Peyer's patch (tissue), 4 donors: ENCODE measurements at places on chromosomes 11 and 22. TPM values are rescaled to one million over a fixed set of nuclear protein-coding genes. Genes with fewer than 3 reads are reported as not detected.

DNA sequence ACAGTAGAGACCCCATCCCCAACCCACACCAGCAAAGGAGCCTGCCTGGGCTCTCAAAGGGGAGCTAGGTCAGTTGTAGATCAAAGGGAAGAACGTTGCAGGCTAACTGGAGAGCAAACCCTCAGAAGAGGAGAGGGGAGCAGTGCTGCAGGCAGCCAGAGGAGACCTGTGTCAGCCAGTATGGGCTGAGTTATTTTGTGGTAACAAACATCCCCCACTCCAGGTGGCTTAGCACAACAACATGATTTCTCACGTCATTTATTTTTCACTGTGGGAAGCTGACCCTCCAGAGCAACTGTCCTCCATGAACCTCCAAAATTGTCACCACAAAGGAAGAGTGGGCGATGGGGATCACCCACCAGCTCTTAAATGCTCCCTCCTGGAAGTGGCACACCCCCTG is 19.8 kb upstream of the SHANK2 start:
- no peaks in the 10 kb centered on the region for H3K36me3 ChIP-seq
- H3K27ac ChIP-seq, result no peak overlapping the region
- no peak for DNase-seq
- no peaks in the 10 kb centered on the region for H3K4me1 ChIP-seq

- H3K36me3 ChIP-seq, result no peaks in the 10 kb centered on the region
- no peaks in the 10 kb centered on the region for H3K27me3 ChIP-seq
- no peak overlapping the region for H3K4me3 ChIP-seq
- DNase-seq, result no peak
- no peak overlapping the region for H3K27ac ChIP-seq
Observed at GRCh38 chr11:104609311-104610085, 288.8 kb downstream of the CASP12 start.

ANKK1 gene
- not detected for total RNA-seq

- no peak for DNase-seq
- H3K36me3 ChIP-seq, result no peaks in the 10 kb centered on the region
- H3K27ac ChIP-seq, result no peak overlapping the region
- H3K4me1 ChIP-seq, result no peaks in the 10 kb centered on the region
- no peaks in the 10 kb centered on the region for H3K27me3 ChIP-seq
- H3K4me3 ChIP-seq, result no peak overlapping the region
Observed at GRCh38 chr22:26556904-26557303, 33.0 kb downstream of the TPST2 start.

TRIM29 gene
- total RNA-seq, result 33.3 TPM

C11orf87 gene
- not detected for total RNA-seq

CYP2D6 gene
- 149 TPM for total RNA-seq

MRPL21 gene
- total RNA-seq, result 27.4 TPM

AKIP1 gene
- total RNA-seq, result 21.7 TPM

UVRAG gene
- 22.9 TPM for total RNA-seq

- no peak for DNase-seq
- H3K36me3 ChIP-seq, result no peaks in the 10 kb centered on the region
- no peaks in the 10 kb centered on the region for H3K27me3 ChIP-seq
Observed at GRCh38 chr22:30742291-30743256, 47.9 kb downstream of the OSBP2 start.

GRCh38 chr11:66333896-66334604 is 2.2 kb downstream of the RIN1 start:
- H3K4me1 ChIP-seq, result peaks cover 15% of the 10 kb centered on the region
- no peak overlapping the region for H3K4me3 ChIP-seq
- no peak overlapping the region for H3K27ac ChIP-seq
- no peaks in the 10 kb centered on the region for H3K27me3 ChIP-seq
- DNase-seq, result no peak

DNA sequence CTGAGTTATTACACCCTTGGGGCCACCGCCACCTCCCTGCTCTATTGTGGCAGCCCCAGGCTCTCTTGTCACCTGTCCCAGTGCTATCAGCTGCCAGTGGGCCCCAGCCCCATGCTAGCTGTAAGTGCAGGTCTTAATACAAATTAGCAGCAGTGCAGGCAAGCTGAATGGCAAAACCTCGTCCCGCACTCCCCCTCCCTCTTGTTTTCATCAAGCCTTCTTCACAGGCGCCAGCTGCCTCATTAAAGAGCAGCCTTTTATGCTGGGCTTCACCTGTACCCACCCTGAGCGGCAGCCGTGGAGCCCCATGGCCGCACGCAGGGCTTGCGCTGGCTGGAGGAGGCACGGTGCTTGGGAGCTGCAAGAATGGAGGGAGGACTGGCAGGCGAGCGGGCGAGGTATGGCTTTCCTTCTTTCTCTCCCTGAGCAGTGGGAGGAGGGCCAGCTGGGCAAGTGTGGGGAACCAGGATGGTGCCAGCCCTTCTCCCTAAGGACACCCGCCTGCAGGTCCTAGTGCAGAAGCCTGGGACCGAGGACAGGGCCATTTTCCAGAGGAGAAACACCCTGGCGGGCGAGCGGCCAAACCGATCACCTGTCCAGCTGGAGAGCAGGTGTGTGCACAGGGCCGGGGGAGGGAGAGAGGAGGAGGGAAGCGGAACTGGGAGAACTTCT is 70.7 kb downstream of the FLI1 start:
- H3K4me3 ChIP-seq, result no peak overlapping the region
- DNase-seq, result no peak
- no peaks in the 10 kb centered on the region for H3K4me1 ChIP-seq

DNA sequence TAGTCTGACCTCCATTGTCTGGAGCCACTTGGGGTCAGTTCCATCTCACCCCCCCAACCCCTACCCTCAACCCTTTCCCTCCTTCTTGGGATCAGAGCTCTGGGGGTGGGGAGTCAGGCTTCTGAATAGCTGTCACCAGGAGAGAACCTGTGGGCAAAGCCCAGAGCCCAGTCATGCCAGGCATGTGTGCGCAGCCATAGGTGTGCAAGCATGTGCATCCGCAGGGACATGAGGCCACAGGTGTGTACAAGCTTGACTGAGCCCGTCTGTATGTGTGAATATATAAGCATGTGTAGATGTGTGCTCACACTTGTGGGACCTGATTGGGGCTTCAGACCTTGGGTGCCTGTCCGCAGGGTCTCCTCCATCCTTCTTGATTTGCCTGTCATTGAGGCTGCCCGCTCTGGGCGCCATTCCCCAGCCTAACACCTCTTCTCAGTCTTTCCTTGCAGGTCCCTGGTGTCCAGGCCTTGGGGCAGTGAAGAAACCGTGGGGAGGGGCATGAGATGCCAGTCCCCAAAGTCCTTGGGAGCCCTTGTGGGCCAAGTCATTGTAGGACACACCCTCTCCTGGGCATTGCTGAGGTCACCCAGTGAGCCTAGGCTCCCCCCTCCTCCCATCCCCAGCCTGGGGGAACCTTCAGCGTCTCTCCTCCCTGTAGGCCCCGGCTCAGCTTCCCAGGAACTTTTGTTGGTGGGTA is 9.0 kb downstream of the ATG16L2 start:
- H3K4me1 ChIP-seq, result no peaks in the 10 kb centered on the region
- H3K4me3 ChIP-seq, result no peak overlapping the region
- peaks cover 24% of the 10 kb centered on the region for H3K36me3 ChIP-seq
- H3K27me3 ChIP-seq, result no peaks in the 10 kb centered on the region
- no peak for DNase-seq

DNA sequence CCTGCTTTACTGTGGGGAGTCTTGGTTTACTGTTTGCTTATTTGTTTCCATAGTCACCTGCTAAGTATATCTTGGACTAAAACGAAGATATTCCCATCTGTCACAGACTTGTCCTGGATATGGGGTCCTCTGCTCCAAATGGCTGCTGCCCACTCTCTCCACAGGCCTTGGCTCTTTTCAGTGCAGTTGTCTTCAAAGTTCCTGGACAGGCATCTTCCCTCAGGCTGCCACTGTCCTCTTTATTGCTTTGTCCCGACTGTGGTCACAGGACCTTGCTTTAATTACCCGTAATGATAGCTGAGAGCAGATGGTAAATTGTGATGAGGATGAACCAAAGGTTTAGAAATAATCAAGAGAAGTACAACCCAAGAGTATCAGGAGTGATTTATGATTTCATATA is 713.9 kb upstream of the CCDC179 start:
- no peaks in the 10 kb centered on the region for H3K4me1 ChIP-seq
- no peak overlapping the region for H3K27ac ChIP-seq
- no peak overlapping the region for H3K4me3 ChIP-seq
- no peaks in the 10 kb centered on the region for H3K36me3 ChIP-seq
- H3K27me3 ChIP-seq, result no peaks in the 10 kb centered on the region
- no peak for DNase-seq

DKK3 gene
- 31.7 TPM for total RNA-seq

DNA sequence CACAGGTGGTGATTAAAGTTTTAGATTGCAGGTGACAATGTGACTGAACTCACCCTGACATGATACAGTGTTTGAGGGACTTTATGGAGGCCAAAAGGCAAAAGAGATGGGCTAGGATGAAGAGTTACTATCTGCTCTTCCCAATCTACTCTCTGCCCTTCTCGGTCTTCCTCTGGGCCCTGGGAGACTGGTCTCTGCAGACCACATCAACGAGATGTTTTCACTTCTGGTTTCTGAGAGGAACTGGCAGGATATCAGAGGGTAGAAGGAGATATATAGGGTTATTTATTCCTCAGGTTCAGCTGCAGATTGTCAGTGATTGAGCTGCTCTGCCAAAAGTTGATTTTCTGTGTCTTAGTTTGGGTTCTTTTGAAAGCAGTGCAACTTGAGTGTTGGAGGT is 32.4 kb upstream of the CD44 start:
- H3K4me1 ChIP-seq, result peaks cover 7% of the 10 kb centered on the region
- H3K27me3 ChIP-seq, result no peaks in the 10 kb centered on the region
- no peaks in the 10 kb centered on the region for H3K36me3 ChIP-seq
- DNase-seq, result peak; percentile 53

DNA sequence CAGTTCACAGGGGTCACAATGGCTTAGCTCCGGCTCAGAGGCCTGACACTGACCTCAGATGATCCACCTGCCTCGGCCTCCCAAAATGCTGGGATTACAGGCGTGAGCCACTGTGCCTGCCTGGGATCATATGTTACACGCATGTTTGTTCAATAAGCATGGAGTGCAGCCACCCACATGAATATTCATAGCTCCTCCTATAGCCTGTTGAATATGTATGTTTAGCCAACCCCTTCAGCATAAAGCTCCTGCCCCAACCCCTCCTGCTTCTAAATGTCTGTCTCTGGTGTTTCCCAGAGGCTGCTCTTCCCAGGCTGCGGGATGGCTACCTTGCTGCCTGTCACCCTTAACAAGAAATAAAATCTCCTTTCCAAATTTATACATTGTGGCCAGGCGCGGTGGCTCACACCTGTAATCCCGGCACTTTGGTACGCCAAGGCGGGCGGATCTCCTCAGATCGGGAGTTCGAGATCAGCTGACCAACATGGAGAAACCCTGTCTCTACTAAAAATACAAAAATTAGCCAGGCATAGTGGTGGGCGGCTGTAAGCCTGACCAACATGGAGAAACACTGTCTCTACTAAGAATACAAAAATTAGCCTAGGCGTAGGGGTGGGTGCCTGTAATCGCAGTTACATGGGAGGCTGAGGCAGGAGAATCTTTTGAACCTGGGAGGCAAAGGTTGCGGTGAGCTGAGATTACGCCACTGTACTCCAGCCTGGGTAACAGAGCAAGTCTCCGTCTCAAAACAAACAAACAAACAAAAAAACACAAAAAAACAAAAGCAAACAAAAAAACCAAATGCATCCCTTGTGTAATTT is 1.1 kb upstream of the APOBEC3F start:
- no peak overlapping the region for H3K27ac ChIP-seq
- peaks cover 16% of the 10 kb centered on the region for H3K4me1 ChIP-seq

GRCh38 chr11:45885921-45886721 is 670 bp downstream of the MAPK8IP1 start:
- peak overlapping the region; percentile 73 for H3K4me3 ChIP-seq
- no peak for DNase-seq
- H3K36me3 ChIP-seq, result no peaks in the 10 kb centered on the region
- H3K27ac ChIP-seq, result no peak overlapping the region
- H3K27me3 ChIP-seq, result no peaks in the 10 kb centered on the region

MYEOV gene
- not detected for total RNA-seq

MMP12 gene
- total RNA-seq, result not detected

KDM4E gene
- not detected for total RNA-seq

GRCh38 chr11:119584193-119585042 is 144.6 kb downstream of the NECTIN1 start:
- H3K27ac ChIP-seq, result no peak overlapping the region
- no peaks in the 10 kb centered on the region for H3K4me1 ChIP-seq
- H3K4me3 ChIP-seq, result peak overlapping the region; percentile 41
- H3K36me3 ChIP-seq, result no peaks in the 10 kb centered on the region

GRCh38 chr11:114886644-114887265 is 208.4 kb downstream of the NXPE2 start:
- H3K36me3 ChIP-seq, result no peaks in the 10 kb centered on the region
- H3K4me3 ChIP-seq, result no peak overlapping the region
- no peaks in the 10 kb centered on the region for H3K4me1 ChIP-seq
- H3K27ac ChIP-seq, result no peak overlapping the region
- no peak for DNase-seq
- no peaks in the 10 kb centered on the region for H3K27me3 ChIP-seq

DNA sequence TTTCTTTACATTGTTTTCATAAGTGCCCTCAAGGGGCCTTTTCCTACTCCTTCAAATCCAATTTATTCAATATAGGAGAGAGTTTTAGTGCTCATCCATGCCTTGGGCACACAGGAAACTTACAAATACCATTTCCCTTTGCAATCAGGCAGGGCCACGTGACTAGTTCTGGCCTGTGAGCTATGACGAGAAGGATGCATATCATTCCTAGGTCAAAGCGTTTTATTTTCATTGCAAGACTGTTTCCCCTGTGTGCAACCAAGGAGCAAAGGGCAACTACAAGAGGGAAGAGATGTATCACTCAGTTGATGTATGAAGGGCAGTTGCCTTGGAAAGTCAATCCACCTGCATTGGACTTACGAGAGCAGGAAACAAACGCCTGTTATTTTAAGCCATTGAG is 1.9 kb upstream of the TRAF6 start:
- no peak overlapping the region for H3K4me3 ChIP-seq
- H3K36me3 ChIP-seq, result no peaks in the 10 kb centered on the region
- H3K27me3 ChIP-seq, result no peaks in the 10 kb centered on the region
- no peak overlapping the region for H3K27ac ChIP-seq
- DNase-seq, result no peak
- no peaks in the 10 kb centered on the region for H3K4me1 ChIP-seq

- DNase-seq, result no peak
- H3K4me3 ChIP-seq, result no peak overlapping the region
- no peak overlapping the region for H3K27ac ChIP-seq
- no peaks in the 10 kb centered on the region for H3K4me1 ChIP-seq
- H3K36me3 ChIP-seq, result no peaks in the 10 kb centered on the region
Observed at GRCh38 chr11:84408946-84409411, 1122.8 kb upstream of the CCDC90B start.

GRCh38 chr22:30694171-30694639 is 469 bp upstream of the OSBP2 start:
- peak; percentile 80 for DNase-seq
- peak overlapping the region; percentile 82 for H3K4me3 ChIP-seq
- H3K4me1 ChIP-seq, result peaks cover 4% of the 10 kb centered on the region
- H3K36me3 ChIP-seq, result no peaks in the 10 kb centered on the region
- H3K27me3 ChIP-seq, result no peaks in the 10 kb centered on the region

- no peak for DNase-seq
- no peak overlapping the region for H3K4me3 ChIP-seq
- no peaks in the 10 kb centered on the region for H3K36me3 ChIP-seq
Observed at GRCh38 chr22:36746375-36746970, 29.4 kb downstream of the IFT27 start.
